Iris pigment epithelial cell (primary cell): ENCODE measurements at places on chromosomes 1 and 21.

DNA sequence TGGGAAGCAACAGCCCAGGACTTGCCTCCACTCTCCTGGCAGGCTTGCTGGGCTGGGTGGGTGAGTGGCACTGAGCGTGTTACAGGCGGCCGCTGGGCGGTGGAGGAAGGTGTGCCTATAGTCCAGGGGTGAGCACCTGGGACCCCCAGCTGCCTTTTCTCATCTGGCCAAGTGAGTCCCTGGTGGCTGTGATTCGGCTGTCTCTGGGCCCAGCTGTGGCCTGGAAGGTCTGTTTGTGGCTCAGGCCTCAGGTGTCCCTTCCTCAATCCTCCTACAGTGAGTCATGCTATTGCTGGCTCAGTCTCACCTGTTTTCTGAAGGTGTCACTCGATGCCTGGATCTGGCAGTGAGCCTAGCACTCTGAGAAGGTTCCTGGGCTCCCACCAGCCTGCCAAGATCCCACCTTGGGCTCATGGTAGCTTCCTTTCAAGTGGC lies 564.2 kb downstream of the PTPRU start:
- no peak for DNase-seq

DNA sequence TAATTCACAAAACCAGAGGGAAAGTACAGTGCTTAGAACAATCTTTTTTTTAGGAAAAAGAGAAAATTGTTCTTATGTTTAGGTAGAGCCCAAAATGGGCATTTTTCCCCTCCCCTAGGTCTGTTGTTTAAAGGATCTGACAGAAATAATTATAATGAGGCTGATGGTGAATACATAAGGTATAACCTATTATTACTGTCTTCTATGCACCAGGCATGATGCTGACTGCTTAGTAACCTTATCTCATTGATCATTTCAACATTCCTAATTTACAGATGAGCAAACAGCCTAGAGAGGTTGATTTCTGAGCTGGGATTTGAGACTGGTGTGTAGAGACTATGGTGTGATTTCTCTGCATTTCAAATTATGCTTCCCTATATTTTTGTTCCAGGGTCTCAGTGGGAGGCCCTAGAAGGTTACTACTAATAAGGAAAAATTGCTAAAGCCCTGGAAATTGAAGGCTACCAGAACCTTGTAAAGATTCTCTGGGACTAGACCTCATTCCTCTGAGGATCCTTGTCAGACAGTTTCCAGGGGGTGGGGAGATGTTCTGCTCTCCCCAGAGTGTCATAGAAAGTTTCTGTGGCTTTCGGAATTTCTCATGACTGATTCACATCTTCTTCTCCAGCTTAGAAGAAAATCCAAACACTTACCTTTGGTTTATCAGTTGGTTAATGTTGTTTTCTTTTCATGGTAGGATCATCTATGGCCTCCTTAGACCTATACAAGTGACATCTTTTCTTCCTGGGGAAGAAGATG lies 44.9 kb downstream of the ROR1 start:
- DNase-seq, result no peak

DNA sequence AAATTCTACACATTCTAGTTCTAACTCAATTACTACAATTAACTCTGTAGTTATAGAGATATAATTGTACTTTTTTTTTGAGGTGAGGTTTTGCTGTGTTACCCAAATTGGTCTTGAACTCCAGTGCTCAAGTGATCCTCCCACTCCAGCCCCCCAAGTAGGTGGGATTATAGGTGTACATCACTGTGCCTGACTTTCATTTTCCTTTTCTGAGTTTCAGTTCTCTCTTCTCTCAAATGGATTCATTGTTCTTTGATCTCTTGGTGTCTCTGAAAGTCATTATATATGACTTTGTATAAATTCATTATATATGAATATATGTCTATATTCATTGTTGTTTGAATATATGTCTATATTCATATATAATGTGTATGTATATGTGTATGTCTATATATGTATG lies 74.0 kb upstream of the GALNT2 start:
- DNase-seq, result no peak

- peak; percentile 74 for DNase-seq
Measured at GRCh38 chr1:41629571-41629970, 145.1 kb upstream of the EDN2 start.

DNA sequence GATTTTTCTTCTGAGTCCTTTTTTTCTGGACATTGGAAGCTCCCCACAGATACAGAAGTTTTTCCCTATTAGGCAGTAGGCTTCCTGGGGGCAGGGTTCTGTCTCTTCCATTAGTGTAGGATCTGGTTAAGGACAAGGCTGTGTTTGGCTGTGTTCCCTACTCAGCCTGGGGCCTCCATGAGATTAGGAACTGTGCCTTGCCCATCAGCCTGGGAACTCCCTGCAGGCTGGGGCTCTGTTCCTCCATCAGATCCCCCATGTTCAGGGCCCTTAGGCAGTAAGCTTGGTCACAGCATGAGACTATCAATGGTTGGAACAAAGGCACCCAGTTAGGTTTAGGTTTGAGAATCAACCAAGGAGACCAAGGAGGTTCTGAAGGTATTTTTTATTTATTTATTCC lies 22.7 kb downstream of the NAV1 start:
- no peak for DNase-seq

GRCh38 chr1:167438171-167439138 lies 79.9 kb downstream of the CD247 start:
- DNase-seq, result no peak

DNA sequence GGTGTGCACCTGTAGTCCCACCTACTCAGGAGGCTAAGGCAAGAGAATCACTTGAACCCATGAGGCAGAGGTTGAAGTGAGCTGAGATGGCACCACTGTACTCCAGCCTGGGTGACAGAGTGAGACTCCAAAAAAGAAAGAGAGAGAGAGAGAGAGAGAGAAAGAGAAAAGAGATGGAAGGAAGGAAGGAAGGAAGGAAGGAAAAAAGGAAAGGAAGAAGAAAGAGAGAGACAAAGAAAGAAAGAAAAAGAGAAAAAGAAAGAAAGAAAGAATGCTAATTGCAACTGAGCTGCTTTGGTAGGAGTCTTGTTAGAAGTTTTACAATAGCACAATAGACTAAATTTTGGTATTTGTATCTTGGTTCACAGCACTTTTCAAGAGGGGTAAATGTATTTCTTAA lies 25.7 kb downstream of the TESK2 start:
- no peak for DNase-seq

DNA sequence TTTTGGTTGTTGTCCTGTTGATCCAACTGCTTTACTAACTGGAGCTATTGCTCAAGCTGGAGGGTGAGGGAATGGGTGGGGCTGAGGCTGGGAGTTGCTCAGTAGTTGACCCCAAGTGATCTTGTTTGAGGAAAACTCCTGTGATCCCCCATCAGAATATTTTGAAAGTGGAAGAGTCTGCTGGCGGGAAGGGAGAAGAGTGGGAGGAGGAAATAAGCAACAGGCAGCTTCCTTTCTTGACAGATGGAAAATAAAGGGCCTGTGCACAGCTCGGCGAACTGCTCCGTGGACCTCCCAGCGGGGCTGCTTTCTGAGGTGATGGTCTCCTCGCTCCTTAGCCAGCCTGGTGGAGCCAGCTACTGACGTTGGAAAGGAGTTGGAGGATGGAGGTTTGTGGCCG lies 199.1 kb upstream of the LMO4 start:
- no peak for DNase-seq

DNA sequence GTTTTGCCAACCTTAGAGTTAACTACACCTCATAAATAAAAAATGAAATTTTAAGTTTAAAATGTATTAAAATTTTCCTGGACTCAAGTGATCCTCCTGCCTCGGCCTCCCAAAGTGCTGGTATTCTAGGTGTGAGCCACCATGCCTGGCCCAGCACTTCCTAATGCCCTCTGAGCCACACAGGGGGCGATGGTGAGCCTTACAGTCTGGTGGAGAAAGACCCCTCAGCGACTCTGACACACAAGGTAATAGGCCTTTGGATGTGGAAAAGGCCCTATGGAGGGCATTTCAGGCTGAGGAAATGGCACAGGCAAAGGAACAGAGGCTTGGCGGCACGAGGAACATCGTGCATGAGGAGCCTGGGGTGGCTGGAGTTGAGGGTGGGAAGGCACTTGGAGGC lies 6.7 kb downstream of the CITED4 start:
- no peak for DNase-seq

DNA sequence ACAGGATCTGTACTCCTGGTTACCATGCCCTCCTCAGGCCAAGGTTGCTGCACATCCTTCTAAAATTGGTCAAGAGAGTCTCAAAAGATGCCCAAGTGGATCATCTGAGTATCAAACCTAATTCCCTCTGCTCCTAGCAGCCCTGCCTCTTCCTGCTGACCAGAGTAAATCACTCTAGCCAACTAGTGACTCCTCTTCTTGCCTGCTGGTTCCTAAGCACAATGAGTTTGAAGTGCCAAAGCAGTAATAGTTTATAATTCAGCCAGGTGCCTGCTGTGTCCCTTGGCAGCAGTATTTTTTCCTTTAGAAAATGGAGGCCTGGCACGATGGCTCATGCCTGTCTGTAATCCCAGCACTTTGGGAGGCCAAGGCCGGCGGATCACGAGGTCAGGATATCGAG lies 137.9 kb upstream of the CAMK1G start:
- DNase-seq, result no peak

DNA sequence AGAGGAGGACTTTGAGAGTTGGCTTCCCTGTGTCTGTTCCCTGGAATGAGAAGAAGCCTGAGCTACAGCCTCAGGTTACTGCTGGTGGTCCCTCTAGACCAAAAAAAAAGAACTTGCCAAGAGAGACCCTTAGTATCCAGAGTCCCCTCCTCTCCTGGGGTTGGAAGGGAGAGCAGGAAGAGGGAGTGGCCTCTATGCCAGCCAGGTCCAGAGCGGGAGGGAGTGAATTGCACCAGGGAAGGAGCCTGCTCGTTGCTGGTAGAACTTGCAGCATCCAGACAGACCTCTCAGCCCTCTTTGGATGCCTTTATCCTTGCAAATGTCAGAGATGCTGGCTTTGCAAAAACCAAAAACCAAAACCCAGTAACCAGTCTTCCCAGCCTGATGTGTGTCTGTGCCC lies 491.3 kb upstream of the VAMP3 start:
- no peak for DNase-seq

- DNase-seq, result peak; percentile 17
Measured at GRCh38 chr1:184890539-184890973, 83.8 kb downstream of the NIBAN1 start.

DNA sequence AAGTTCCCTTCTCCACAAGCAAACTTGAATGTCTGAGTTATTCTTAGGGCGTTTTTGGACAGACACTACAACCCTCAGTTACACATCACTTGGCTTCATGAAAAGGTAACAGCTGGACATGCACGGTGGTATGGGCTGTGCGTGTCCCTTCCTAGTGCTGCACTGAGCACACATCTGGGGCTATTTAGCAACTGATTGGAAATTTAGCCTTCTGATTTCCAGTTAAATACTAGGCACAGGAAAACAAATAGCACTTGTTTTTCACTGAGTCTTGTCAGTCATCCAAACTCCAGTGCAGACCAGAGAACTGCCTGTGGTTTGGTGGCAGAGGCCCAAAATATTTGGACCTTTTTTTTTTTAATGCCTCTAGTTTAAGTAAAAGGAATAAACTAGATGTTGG lies 134.7 kb downstream of the TGFBR3 start:
- DNase-seq, result peak; percentile 78

- DNase-seq, result peak; percentile 87
Measured at GRCh38 chr21:34498623-34499022, 13.4 kb downstream of the KCNE1 start.

GRCh38 chr1:166895766-166896165 lies 19.7 kb upstream of the TADA1 start:
- no peak for DNase-seq

- peak; percentile 33 for DNase-seq
Measured at GRCh38 chr1:171506525-171507304, 21.4 kb downstream of the PRRC2C start.

GRCh38 chr1:165577707-165578106 lies 33.9 kb downstream of the LRRC52 start:
- no peak for DNase-seq

DNA sequence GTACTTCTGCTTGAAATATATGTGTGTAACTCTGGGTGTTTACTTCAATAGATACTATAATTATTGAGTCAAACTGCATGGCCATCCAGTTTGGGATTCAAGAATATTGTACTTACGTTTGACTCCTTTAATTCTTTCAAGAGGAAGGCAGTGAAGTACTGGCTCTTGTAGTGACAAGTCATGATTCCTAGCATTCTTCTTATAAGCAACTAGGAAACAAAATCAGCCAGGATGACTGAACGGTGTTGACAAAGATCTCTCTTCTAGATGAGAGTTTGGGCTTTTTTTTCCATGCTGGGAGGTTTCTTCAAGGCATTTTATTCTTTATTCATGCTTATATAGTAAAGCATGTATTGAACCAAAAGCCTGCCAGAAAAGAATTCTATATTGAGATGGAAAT lies 58.3 kb downstream of the CLEC20A start:
- peak; percentile 45 for DNase-seq

GRCh38 chr1:15156807-15157380 lies 3.3 kb downstream of the TMEM51 start:
- no peak for DNase-seq

GRCh38 chr1:243849421-243850201 lies 432 bp downstream of the AKT3 start:
- no peak for DNase-seq

DNA sequence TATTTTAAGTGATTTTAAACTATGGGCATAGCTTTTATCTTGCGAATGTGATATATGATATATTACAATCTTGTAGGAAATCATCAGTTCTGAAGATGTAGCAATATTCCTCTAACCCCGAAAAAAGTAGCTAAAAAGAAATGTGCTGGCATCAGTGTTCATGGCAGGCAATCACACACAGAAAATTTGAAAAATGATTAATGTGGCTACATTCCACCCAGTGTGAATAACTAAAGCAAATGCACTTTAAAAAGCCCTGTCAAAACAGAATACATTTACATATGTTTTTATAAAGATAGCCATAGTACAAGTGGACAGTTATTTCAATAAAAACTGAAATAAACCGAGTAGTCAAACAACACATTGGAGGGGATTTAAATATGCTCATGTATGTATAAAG lies 260.2 kb downstream of the HHAT start:
- no peak for DNase-seq

GRCh38 chr1:54266908-54267307 lies 66.9 kb downstream of the MRPL37 start:
- DNase-seq, result no peak

DNA sequence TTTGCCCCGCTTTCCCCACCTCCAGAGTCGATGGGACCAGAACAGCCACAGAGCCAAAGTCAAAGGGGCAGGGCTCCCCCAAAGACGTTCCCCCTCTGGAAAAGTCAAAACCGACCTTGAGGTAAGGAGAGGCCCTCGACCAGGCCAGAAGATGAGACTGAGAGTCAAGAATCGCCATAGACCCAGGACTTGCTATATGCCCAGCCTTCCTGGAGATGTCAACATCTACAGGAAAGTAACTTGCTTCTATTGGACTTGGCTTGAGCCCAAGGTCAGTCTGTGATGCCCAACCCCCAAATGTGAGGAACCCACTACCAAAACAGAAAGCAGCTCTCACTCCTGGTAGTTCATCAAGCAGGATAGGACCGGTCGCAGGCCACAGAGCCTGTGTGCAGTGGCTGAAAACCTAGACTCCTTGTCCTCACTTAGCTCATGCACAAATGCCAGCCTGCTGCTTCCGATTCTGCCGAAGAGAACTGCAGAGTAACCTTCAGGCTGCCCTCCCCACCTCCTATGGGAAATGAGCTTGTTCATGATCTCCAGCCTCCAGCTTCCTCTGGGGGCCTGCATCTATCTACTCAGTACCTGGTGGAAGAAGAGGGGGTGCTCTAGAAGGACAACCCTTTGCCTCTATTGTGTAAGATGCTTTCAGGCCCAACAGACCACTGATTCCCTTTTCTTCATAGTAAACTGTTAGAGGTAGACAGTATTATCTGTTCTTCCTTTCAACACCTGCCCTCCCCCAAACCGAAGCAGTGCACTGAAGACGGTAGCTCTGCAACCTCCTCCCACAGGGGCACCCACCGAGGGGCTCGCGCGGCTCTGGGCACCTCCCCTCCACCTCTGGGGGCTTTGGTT lies 1.4 kb downstream of the ACOT7 start:
- no peak for DNase-seq
